ENCODE measurements at places on chromosomes 3 and 15. TPM values are rescaled to one million over a fixed set of nuclear protein-coding genes. Genes with fewer than 3 reads are reported as not detected.

The FEZF2 gene
- not detected for total RNA-seq

The GPR15 gene
- total RNA-seq = not detected

The CLRN1 gene
- not detected for total RNA-seq

The HYAL1 gene
- total RNA-seq = 20.8 TPM

The SLC2A2 gene
- not detected for total RNA-seq

The AADAC gene
- 0.71 TPM for total RNA-seq

The TEX55 gene
- total RNA-seq = not detected

The OCA2 gene
- not detected for total RNA-seq

The CRELD1 gene
- 46.9 TPM for total RNA-seq

The MOBP gene
- not detected for total RNA-seq

The ITIH1 gene
- total RNA-seq = not detected

The CPEB1 gene
- total RNA-seq = 0.59 TPM

The ESYT3 gene
- total RNA-seq = 2.0 TPM

The ZNF860 gene
- not detected for total RNA-seq

The DOCK3 gene
- 0.46 TPM for total RNA-seq

The AEN gene
- 10.1 TPM for total RNA-seq

The SLC7A14 gene
- total RNA-seq = 0.04 TPM

The WDR93 gene
- total RNA-seq = not detected

The SH3BP5 gene
- 29.9 TPM for total RNA-seq

The CD86 gene
- total RNA-seq = 0.86 TPM

The CCDC80 gene
- total RNA-seq = 31.8 TPM

The HYAL3 gene
- total RNA-seq = 0.64 TPM

The PLSCR5 gene
- not detected for total RNA-seq

The MUC4 gene
- total RNA-seq = 0.08 TPM

The CACNA2D3 gene
- total RNA-seq = 6.1 TPM

The SLC6A1 gene
- 0.74 TPM for total RNA-seq

The PLA2G4E gene
- total RNA-seq = 0.08 TPM

The SLC51A gene
- not detected for total RNA-seq

The CHRNA7 gene
- 0.45 TPM for total RNA-seq

The SMAD6 gene
- 5.5 TPM for total RNA-seq

The CHD2 gene
- total RNA-seq = 47.9 TPM

The KLHL40 gene
- total RNA-seq = 480 TPM

The DUOXA2 gene
- not detected for total RNA-seq

The CAND2 gene
- total RNA-seq = 137 TPM

The C3orf80 gene
- total RNA-seq = 0.10 TPM

The OXSM gene
- total RNA-seq = 13.3 TPM

The SLC6A6 gene
- total RNA-seq = 36.2 TPM

The SGO1 gene
- not detected for total RNA-seq

The SLC6A20 gene
- 0.69 TPM for total RNA-seq

The CCR3 gene
- total RNA-seq = 0.62 TPM

The MORC1 gene
- not detected for total RNA-seq

The IL17RE gene
- 0.43 TPM for total RNA-seq

The GOLGA8T gene
- total RNA-seq = not detected

The ANKRD34C gene
- not detected for total RNA-seq

The HESX1 gene
- 0.34 TPM for total RNA-seq

The TRPM1 gene
- not detected for total RNA-seq

The A4GNT gene
- not detected for total RNA-seq

The CAMP gene
- total RNA-seq = 0.49 TPM

The MAPK6 gene
- total RNA-seq = 49.3 TPM

The SUSD5 gene
- total RNA-seq = 1.0 TPM

The ADAMTS17 gene
- 93.0 TPM for total RNA-seq

The VWA5B2 gene
- not detected for total RNA-seq

The TRIM69 gene
- 39.0 TPM for total RNA-seq

The AP3S2 gene
- total RNA-seq = 48.6 TPM

The SH2D7 gene
- not detected for total RNA-seq

The SLC27A2 gene
- not detected for total RNA-seq

The SLC51B gene
- not detected for total RNA-seq

The RPL39L gene
- 0.59 TPM for total RNA-seq

Data from psoas muscle (tissue), 8 donors.